Ureter (tissue), 1 donor: ENCODE measurements at places on chromosomes 5 and 9. TPM values are rescaled to one million over a fixed set of nuclear protein-coding genes. Genes with fewer than 3 reads are reported as not detected.

- no peak for DNase-seq
Observed at GRCh38 chr5:68046445-68046844, 169.1 kb upstream of the PIK3R1 start.

GRCh38 chr5:142386137-142387023 is 61.6 kb upstream of the SPRY4 start:
- DNase-seq = no peak

Gene SHISAL2B
- total RNA-seq = not detected

Gene SPATA9
- 1.4 TPM for total RNA-seq

DNA sequence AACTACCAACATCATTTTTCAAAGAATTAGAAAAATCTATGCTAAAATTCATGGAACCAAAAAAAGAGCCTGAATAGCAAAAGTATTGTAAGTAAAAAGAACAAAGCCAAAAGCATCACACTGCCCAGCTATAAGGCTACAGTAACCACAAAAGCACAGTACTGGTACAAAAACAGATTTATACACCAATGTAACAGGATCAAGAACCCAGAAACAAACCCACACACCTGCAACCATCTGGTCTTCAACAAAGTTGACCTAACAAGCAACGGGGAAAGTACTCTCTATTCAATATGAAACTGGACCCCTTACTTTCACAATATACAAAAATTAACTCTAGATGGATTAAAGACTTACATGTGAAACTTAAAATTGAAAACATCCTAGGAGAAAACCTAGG is 94.2 kb upstream of the TARS1 start:
- DNase-seq = no peak

Gene PCDHA9
- total RNA-seq = 0.34 TPM

- DNase-seq = no peak
Observed at GRCh38 chr9:12813533-12813932, 38.7 kb downstream of the LURAP1L start.

- DNase-seq = no peak
Observed at GRCh38 chr9:1721196-1721595, 294.0 kb upstream of the SMARCA2 start.

Gene SPAG8
- 6.4 TPM for total RNA-seq

Gene FOXD4L6
- not detected for total RNA-seq

Gene KCNN2
- 2.1 TPM for total RNA-seq

Gene OR5C1
- not detected for total RNA-seq

Gene IFNA2
- not detected for total RNA-seq

DNA sequence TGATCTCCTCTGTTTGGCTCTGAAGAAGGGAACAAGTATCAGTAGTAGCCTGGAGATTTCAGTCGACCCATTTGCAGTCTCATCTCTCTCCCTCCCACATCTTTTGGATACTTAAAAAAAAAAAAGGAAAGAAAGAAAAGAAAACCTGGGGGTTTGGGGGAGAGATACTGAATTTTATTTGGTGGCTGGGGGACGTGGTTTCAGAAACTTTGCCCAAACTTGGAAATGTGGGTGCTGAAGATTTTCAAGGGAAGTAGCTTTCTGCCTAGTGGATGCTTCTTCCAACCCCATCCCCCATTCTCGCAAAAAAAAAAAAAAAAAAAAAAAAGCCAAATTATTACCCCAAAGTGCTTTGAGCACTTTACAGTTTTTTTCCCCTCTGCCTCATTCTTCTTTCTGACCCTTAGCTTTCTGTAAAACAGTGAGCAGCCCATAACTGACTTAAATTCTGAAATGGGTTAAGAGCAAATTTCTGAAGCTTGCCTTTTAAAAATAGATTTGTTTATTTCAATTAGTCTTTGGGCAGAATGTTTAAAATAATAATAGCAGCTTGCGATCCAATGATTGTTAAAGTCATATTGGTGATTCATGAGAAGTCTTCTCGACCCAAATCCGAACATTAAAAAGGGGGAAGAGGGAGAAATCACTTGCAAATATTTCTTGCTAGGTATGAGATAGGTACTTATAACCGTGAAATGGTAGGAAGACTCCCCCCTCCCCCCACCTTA is 894 bp downstream of the FST start:
- DNase-seq = no peak

DNA sequence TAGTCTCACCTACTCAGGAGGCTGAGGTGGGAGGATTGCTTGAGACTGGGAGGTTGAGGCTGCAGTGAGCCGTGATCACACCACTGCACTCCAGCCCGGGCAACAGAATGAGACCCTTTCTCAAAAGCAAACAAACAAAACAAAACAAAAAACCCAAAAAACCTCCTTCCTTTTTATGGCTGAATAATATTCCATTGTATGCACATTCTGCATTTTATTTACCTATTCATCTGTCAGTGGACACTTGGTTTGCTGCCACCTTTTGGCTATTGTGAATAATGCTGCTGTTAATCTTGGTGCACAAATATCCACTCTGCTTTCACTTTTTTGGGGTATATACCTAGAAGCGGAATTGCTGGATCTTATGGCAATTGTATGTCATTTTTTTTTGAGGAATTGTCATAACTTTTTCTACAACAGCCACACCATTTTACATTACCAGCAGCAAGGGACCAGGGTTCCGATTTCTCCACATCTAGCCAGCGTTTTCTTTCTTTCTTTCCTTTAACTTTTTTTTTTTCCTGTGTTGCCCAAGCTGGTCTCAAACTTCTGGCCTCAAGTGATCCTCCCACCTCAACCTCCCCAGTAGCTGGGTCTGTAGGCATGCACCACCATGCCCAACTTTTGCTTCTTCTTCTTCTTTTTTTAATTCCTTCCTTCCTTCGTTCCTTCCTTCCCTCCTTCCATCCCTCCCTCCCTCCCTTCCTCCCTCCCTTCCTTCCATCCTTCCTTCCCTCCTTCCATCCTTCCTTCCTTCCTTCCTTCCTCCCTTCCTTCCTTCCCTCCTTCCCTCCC is 30.6 kb downstream of the NKX2-5 start:
- DNase-seq = no peak

Gene IRF1
- 40.8 TPM for total RNA-seq

Gene MCIDAS
- 2.7 TPM for total RNA-seq

- no peak for DNase-seq
Observed at GRCh38 chr5:80662108-80662507, 7.3 kb upstream of the DHFR start.

GRCh38 chr5:127988146-127988760 is 95.3 kb upstream of the SLC12A2 start:
- no peak for DNase-seq

- DNase-seq = no peak
Observed at GRCh38 chr9:98287384-98287783, 31.9 kb upstream of the TBC1D2 start.

GRCh38 chr5:145072889-145073288 is 762.3 kb downstream of the PRELID2 start:
- DNase-seq = no peak

GRCh38 chr5:44246986-44247385 is 142.2 kb downstream of the FGF10 start:
- no peak for DNase-seq

DNA sequence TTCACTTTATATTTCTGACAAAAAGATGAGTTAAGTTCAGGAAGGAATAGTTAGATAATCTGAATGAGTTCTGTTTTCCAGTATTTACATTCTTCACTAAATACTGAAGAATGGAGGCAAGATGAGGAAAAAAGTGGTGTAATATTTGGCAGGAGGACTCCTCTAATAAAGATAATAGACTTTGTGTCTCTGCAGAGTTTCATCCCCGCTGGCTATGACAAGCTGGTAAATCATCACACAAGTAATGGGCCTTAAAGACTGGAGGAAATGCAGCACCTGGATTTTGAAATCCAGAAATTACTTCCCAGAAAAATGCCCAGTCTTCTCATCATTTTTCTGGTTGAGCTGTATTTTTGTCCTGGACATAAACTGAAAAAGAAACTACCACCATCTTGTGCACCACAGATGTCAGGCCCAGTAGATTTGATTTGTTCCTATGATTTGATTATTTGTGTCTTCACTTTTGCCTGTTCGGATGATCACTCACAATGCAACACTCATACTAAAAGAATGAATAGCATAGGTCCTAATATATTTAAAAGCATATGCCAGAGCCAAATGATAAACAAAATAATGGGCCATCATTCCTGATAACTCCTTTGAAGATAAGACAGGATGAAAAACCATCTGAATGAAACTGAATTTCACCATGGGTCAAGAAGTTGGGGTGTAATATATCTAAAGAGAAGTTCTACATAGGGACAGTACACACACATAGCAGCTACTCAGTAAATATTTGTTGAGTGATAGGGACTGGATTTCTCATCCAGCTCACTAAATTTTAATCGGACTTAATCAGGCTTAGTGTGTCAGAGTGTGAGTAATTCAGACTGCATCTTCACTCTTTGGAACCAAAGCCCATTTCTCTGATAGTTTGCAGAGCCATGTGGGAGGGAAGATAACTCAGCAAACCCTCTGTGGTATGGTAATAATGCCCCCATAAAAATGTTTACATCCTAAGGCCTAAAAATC is 200.5 kb downstream of the HINT1 start:
- no peak for DNase-seq

Gene KIAA1958
- 12.2 TPM for total RNA-seq

DNA sequence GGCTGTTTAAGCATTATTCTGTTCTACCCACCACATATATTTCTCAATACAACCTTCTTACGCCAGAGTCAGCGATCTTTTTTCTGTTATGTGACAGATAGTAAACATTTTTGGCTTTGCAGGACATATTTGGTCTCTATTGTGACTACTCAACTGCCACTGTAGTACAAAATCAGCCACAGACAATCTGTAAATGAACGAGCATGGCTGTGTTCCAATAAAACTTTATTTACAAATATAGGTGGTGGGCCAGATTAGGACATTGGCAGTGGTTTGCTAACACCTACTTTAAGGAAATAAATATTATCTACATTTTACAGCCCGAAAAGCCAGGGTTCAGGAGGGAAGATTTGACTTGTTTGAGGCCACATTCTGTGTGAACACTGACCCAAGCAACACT is 40.2 kb upstream of the FBXW11 start:
- DNase-seq = no peak

DNA sequence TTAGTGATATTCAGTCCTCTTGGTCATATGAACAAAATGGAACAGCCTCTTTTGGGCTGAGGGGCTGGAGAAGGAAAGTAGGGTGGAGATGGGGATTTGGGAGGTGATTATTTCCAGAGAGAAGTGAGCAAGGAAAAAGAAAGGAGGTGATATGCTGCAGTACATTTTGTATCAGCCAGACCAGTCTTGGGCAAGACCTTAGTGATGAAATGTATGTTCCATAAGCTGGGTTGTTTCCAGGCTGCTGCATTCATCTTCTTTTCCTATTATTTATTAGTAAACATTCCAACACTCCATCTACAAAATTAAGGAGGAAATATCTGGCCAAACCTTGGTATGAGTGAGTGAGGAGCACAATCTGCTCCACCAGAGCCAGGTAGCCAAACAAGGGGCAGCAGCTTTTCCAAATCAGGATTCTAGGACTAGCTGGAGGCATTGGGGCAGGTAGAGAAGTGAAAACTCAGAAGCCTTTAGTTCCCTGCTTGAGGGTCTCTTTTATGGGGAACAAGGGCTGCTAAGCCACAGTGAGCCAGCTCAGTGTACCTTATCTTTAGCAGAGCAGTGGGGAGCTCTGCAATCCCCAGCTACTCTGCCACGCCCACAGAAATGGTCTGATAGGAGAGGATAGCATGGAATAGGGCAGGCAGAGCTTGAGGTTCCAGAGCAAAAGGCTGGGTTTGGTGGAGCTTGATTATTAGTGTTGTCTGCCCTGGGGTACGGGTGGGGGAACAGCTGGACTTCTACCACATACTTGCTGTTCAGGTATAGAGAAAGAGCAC is 19.5 kb downstream of the RAD1 start:
- no peak for DNase-seq

Gene SPINK13
- not detected for total RNA-seq

- DNase-seq = peak; percentile 85
Observed at GRCh38 chr9:92954049-92954861, 6.9 kb downstream of the FGD3 start.

- DNase-seq = no peak
Observed at GRCh38 chr9:85942913-85943709, 2.2 kb downstream of the NAA35 start.

DNA sequence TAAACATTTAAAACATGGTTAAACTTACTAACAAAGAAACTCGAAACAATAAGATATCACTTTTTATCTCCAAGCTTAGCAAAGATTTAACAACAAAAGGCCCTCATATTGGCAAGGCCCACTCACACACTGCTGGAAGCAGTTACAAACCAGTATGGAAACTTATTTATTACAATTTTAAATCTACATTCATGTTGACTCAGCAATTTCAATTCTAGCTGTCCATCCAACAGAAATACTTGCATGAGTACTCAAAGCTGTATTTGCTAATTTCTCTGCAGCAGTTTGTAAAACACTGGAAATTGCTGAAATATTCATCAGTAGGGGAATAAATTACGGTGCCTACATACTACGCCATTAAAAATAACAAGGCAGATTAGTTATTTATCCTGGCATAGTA is 2.8 kb upstream of the DNAJA1 start:
- no peak for DNase-seq

- no peak for DNase-seq
Observed at GRCh38 chr5:88390096-88390441, 121.4 kb upstream of the TMEM161B start.

DNA sequence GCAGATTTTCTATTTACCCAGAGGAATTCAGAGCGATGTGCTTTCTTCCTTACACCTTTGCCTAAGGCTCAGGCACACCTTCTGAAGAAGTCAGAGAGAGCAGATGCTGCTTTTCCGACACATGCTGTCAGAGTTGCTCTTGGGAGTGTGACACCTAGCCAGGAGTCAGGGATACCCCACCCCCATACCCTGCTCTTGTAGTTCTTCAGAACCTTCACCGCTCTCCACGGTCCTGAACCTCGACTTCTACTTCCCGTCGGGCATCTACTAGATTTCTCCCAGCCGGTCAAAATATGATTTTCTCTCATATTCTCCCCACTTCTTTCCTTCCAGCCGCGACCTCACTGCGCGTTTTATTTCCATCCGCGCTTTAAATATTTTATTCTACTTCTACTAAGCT is 1.7 kb downstream of the GRIN3A start:
- DNase-seq = no peak

Gene AQP3
- 203 TPM for total RNA-seq

DNA sequence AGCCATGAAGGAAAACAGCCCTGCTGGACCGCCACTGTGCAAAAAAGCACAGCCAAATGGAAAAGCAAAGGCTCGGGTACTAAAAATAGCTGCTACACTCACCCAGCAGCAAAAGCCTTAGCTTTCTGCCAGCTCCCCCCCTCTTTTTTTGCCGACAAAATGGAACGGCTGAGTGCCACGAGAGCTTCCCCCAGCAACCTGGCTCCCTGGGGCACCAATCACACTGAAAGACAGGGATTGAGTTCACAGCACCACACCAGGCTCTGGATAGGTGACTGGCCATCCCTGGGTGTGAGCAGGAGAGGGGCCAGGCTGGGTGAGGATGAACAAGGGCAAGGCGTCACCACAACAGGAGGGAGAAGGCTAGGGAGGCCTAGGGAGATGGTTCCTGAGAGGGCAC is 66.7 kb downstream of the SIL1 start:
- peak; percentile 65 for DNase-seq

Gene TMEM174
- not detected for total RNA-seq

- no peak for DNase-seq
Observed at GRCh38 chr5:161095953-161096352, 243.9 kb upstream of the ATP10B start.
